ENCODE measurements at places on chromosomes 1 and 21.

DNA sequence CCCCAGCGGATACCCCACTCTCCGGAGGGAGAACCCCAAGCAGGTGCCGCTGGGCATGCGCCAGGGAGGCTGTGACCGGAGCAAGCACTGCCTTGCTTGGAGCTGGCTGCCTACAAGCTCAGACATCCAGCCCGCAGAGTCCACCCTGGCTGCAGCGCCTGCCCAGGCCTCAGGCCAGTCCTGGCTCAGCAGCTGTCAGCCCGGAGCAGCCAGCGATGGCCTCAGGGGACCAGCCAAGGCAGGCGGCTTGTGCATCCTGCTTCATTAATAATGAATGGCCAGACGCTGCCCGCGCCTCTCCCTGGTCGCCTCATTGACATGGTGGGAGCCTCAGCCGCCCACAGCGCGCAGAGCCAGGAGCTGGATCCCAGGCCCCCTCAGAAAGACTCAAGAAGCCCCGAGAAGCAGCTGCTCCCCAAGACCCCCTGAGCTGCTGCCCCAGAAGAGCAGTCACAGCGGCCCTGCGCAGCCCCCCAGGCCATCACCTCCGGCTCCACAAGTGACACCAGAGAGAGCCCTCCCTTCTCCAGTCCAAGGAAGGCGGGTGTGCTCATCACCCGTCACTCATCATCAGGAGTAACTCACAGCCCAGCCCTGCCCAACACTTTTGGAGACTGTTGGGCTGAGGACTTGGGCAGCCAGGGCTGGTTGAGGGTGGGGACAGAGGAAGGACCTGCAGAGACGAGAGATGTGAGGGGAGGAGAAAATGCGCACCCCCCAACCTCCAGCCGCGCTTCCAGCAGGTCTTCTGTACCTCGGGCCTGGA is 19.6 kb downstream of the KCNAB2 start:
- no peak for DNase-seq

- DNase-seq: no peak
These were observed 503.4 kb downstream of the NEGR1 start for GRCh38 chr1:71778940-71779339.

DNA sequence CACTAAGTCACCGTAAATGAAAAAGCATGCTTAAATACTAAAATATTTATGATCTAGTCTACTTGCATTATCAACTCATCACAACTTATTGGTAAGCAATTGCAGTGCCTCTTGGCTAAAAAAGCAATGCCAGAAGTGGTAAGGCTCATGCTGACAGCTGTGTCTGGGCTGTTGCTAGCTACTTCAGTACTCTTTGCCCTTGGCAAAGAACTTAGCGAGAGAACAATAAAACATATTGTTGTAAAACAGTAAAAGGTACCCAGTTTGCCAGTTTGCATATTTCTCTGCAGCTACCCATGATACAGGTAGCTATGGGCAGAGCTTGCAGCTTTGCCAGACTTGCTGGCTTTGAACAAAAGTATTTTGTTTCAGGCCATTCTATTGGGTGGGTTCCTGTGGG is 73.1 kb downstream of the ATP6V1G3 start:
- no peak for DNase-seq

GRCh38 chr1:51463561-51463960 is 55.5 kb downstream of the EPS15 start:
- no peak for DNase-seq

- DNase-seq: no peak
These were observed 66.7 kb upstream of the ACOT11 start for GRCh38 chr1:54481201-54481884.

GRCh38 chr1:116147972-116148371 is 36.8 kb downstream of the MAB21L3 start:
- DNase-seq: no peak

- no peak for DNase-seq
These were observed 158.2 kb downstream of the TGFBR3 start for GRCh38 chr1:91727763-91728162.

GRCh38 chr1:85259912-85260274 is 431 bp upstream of the C1orf52 start:
- no peak for DNase-seq

GRCh38 chr21:37071561-37072273 is 1.2 kb downstream of the PIGP start:
- no peak for DNase-seq

- DNase-seq: no peak
These were observed 128.0 kb downstream of the TNNI3K start for GRCh38 chr1:74363220-74363619.

DNA sequence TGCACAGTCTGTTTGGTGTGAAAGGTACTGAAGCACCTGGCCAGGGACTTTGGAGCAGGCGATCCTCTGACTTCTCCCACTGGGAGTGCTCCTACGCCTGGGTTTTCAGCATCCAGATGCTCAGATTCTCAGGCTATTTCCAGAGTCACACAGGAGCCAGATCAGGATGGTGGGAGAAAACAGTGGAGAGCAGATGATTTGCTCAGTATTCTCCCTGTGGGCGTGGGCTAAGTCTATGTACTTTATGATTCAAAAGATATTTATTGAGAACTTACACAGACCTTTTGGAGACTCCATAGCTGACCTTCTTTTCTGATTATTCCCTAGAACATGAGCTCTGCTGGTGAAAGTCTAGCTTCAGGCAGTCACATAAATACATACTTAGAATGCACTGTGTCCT is 134.6 kb downstream of the TENT5C start:
- DNase-seq: no peak

- no peak for DNase-seq
These were observed 2.4 kb downstream of the PLPPR4 start for GRCh38 chr1:99266726-99267125.

DNA sequence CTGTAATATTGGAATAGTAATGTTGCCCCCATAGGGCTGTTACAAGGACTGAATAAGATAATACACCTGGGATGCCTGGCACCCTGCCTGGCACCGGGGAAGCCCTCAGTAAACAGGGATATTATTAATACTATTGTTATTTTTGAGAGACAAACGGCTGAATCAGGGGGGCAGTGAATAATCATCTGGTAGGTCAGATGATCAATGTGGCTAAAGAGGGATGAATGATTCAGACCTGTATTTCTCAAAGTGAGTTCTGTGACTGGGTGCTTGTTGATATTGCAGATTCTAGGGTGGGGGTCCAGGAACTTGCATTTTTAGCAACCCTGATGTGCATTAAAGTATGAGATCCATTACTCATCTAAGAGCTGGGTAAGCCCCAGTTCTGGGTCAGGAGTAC is 46.2 kb upstream of the BCL10 start:
- DNase-seq: no peak

GRCh38 chr1:42035205-42035829 is 116.6 kb upstream of the HIVEP3 start:
- no peak for DNase-seq

- DNase-seq: no peak
These were observed 273.7 kb downstream of the NTNG1 start for GRCh38 chr1:107414550-107414949.

GRCh38 chr1:209835782-209836298 is 8.1 kb downstream of the UTP25 start:
- no peak for DNase-seq

DNA sequence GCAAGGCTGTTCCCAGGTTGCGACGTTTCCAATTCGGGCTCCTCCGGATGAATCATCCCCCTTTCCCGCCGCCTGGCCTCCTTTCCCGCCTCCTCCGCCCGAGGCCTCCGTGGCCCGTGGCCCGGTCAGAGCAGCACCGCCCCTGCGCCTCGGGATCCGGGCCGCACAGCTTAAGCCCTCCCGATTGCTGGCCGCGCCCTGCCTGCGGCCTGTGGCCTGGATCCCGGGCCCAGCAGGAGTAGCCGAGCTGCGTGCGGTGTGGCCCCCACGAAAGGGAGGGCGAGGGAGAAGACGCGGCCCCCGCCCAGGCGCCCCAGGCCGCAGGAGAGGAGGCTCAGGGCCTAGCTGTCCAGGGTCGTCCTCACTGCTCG is 1.0 kb downstream of the TMEM200B start:
- no peak for DNase-seq

DNA sequence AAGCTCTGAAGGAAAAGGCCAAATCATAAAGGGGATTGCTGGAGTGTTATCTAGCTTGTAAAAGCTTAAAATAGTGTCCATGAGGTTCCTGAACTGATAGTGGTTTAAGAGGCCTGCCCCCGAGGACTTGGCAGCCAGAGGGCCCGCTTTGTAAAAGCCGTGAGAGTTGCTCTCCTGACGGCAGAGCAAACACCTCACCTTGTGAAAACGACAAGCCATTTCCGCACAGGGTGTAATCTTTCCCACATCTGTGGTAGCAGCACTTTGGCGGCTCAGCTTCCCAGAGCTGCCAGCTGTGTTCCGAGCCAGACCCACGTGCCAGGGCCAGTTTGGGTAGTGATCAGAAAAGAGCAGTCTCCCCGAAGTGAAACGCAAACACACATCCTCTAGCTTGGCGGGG is 37.0 kb downstream of the SERBP1 start:
- DNase-seq: no peak

- peak; percentile 98 for DNase-seq
These were observed at the start of gene PHF13 for GRCh38 chr1:6613361-6614018. Gene PHF13, plus strand, starts transcription at chr1:6613731. Its CDS starts 336 bp downstream, at chr1:6614067.

GRCh38 chr1:52365071-52365745 is 797 bp downstream of the CC2D1B start:
- no peak for DNase-seq

DNA sequence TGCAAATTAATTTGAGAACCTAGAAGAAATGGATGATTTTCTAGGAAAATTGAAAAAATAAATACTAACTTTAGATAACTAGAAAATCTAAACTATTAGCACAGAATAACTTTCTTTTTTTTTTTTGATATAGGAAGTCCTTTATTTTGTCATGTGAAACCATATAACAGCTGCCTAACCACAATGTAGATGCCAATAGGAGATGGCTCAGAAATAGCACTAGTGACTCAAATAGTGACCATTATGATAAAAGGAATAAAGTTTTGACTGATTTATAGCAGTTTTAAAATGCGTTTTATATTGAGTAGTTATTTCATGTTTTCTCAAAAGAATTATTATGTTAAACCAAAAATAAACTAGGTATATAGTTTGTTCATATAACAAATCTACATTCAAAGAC is 158.0 kb upstream of the CACYBP start:
- DNase-seq: no peak

DNA sequence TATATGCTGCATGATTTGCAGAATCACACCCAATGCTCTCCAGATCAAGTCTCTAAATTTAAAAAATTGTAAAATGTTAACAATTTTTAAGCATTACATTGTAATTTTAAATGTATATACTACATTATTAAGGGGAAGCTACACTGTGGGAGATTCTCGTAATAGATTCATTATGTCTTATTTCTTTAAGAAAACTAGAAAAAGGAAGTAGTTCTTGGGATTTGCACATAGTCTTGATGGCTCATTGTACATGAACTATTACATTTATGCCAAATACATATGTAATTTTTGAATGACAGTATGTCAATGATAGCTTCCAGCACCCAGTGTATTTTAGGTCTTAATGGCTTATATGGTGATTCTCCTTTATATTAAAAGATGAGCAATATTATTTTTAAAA is 250.3 kb downstream of the PTPRC start:
- DNase-seq: no peak

GRCh38 chr1:14989931-14990728 is 163.4 kb upstream of the TMEM51 start:
- no peak for DNase-seq

- no peak for DNase-seq
These were observed 133.9 kb upstream of the NFIA start for GRCh38 chr1:60948486-60948885.

DNA sequence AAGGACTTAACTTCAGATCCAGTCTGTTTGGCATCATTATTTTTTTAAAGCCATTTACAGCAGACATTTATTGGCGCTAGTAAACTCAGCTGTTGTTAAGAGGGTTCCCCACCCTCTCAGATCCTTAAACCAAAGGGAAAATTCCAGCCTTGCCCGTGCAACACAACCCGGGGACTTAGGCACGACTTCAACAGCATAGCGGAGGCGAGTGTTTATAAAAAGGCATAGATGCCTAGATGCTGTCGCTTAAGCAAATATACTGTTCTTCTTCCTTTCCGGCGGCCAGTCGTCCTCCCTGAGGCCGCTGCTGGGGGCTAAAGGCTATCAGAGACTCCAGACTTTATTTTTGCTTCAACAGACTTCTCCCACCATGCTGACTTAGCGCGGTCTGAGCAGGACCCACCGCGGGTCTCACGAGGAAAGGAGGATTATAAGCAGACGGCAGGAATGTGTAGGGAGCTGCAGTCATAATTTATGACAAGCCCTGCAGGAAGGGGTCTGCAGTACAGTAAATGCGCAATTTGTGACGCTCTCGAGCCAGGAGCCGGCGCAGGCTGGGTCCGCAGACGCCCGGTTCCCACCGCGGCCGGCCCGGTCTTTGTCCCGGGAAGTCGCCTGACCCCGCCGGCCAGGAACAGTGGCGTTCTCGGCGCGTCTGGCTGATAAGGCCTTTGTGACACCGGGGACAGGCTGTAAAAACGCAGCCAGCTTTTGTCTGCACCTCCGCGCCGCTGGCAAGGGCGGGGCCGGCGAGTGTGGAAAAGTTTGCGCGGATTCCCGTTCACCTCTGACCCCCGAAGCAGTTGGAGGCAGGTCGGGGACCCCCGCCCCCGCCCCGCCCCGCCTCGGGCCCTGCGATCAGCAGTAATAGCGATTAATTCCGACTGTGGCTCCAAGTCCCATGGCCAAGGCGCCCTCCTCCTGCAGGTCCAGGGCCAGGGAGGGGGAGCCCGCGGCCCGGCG is 61.2 kb upstream of the ARHGEF16 start:
- DNase-seq: no peak

DNA sequence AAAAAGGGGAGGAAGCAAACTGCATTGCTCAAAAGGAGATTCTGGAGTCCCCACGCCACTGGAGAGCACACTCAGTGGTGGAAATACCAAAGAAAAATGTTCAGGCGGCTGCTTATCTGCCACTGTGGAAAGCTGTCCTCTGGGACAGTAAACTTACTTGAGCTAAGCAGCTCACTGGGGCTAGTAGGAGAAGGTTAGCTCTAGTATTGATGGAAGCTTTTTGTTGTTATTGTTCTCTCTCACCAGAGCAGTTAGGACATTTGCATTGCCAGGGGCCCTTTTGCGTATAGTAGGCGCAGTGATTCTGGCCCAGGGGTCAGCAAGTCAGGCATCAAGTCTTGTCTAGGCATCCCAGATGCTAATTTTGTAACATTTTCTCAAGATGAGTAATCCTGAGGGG is 15.6 kb downstream of the BACE2 start:
- no peak for DNase-seq

DNA sequence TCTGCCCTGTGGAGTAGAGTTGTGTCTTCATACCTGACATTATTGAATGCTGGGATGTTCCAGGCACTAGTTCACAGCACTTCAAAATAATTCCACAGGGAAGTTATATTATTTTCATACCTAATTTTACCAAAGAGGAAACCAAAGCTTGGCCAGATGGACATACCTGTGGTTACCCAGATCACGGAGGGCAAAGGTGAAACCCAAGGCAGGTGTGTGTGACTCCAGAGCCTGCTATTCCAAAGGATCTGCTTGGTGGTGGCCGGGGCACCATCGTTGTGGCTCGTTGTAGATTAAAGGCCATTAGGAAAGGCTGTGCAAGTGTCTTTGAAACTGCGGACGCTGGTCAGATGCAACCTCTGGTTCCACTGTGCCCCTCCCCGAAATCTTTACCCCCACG is 108.6 kb downstream of the ZBTB18 start:
- DNase-seq: no peak

All from activated T-cell treated with anti-CD3 and anti-CD28 coated beads for 4 hours (primary cell).